Pons (tissue), 1 donor: ENCODE measurements at places on chromosomes 16 and 17.

GRCh38 chr17:79657036-79657435, 46.2 kb upstream of the RBFOX3 start:
- DNase-seq, result no peak

GRCh38 chr16:58384437-58385055, 7.7 kb upstream of the GINS3 start:
- DNase-seq, result no peak

GRCh38 chr16:561957-562938, 2.1 kb downstream of the PRR35 start:
- no peak for DNase-seq

DNA sequence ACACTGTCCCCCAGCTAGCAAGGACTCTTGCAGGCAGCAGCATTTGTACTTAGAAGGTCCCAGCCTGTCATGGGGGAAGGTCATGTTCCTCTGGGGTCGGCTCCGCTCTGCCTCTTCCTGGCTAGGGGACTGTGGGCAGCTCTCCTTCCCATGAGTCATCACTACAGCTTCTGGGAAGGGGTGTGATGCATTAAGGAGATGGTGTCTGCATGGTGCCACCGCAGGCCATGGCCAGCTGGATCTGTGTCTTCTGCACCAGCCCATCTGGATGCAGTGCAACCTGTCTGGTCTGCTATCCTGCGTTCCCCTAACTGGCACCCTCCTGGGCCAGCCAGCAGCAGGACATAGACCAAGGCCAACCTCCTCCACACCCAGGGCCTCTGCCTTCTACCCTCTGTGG, 6.3 kb downstream of the STARD3 start:
- no peak for DNase-seq

DNA sequence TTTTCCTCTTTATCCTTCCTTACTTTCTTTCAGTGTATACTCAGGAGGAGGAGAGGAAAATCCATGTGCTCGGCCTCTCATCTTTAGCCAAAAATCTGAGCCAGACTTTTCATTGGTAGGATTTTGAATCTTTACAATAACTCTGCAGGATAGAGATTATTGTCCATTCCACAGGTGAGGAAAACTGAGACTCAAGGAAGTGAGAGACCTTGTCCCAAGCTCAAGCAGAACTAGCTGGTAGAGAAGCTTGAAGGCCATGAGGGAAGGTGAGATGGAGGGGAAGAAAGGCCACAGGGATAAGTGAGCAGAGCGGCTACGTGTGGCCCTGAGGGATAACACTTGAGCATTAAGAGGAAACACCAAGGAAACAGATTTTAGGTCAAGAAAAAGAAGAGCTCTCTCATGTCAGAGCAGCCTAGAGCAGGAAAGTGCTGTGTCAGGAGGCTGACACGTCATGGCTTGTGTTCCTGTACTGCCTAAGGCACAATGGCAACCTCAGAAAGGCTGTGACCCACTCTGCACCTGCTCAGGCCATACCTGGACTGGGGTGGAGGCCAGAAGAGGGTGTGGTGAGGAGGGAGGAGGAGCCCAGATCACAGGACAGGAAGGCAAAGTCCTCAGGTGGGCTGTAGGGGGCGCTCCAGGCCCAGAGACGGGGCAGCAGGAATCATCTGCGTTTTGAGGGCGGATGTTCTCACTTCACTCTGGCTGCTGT, 11.9 kb downstream of the MT4 start:
- peak; percentile 20 for DNase-seq
